ENCODE measurements at places on chromosomes 3 and 15.
A peak's percentile ranks its signal among the peaks of the same experiment; 100 is the strongest.

DNA sequence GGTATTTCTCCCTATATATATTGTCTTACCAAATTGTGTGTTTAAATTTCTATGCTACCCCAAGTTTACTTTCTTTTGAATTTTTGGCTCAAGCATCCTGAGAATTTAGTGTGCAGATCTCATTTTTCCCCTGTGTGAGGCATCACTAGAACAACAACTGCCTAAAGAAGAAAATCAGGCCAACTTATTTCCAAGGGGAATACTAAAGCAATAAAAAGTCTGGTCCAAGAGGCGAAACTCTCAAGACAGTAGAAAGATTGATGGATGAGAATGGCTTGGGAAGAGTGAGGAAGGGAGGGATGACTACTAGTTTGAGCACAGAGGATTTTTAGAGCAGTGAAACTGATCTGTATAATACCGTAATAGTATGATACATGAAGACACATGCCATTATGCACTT, 86.3 kb upstream of the CFAP20DC start:
- DNase-seq: no peak

- no peak for DNase-seq
Measured at GRCh38 chr15:66237513-66238235, 15.9 kb downstream of the MEGF11 start.

DNA sequence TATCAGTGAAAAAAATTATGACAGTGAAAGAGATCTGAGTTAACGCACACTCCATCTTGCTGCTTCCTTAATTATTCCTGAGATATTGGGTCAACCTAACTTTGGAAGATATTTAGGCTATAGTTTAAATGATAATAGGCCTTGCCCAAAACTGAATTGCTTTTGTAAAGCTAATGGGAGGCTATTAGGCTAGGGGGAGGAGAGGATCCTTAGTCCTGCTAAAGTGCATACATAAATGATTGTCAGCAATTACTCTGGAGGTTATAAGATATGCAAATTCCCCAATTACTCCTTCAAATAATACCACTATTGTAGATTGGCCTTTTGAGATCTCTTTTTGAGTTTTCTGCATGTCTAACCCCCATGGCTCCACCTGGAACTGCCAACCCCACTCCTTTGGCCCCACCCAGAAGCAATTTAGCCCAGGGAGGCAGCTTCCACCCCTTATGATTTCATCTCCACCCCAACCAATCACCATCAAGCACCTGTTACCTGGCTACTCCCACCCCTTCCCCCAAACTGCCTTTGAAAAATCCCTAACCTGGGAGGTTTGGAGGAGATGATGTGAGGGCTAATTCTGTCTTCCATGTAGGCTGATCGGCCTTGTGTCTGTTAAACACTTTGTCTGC, 509.3 kb upstream of the TGFBR2 start:
- DNase-seq: no peak

- no peak for DNase-seq
Measured at GRCh38 chr15:43932907-43933306, 106.1 kb downstream of the WDR76 start.

GRCh38 chr3:49519916-49520385, 34.3 kb upstream of the BSN start:
- no peak for DNase-seq

- no peak for DNase-seq
Measured at GRCh38 chr15:82858932-82859331, 49.5 kb downstream of the WHAMM start.

GRCh38 chr3:149377408-149378364, at the start of gene TM4SF1:
TSS of gene TM4SF1 (minus strand) at chr3:149377649. CDS start at chr3:149377547, 102 bp downstream.
- DNase-seq: no peak

GRCh38 chr15:92889390-92890107, 10.6 kb upstream of the CHD2 start:
- DNase-seq: no peak

GRCh38 chr15:23073890-23074646, 34.7 kb upstream of the TUBGCP5 start:
- DNase-seq: peak; percentile 28

DNA sequence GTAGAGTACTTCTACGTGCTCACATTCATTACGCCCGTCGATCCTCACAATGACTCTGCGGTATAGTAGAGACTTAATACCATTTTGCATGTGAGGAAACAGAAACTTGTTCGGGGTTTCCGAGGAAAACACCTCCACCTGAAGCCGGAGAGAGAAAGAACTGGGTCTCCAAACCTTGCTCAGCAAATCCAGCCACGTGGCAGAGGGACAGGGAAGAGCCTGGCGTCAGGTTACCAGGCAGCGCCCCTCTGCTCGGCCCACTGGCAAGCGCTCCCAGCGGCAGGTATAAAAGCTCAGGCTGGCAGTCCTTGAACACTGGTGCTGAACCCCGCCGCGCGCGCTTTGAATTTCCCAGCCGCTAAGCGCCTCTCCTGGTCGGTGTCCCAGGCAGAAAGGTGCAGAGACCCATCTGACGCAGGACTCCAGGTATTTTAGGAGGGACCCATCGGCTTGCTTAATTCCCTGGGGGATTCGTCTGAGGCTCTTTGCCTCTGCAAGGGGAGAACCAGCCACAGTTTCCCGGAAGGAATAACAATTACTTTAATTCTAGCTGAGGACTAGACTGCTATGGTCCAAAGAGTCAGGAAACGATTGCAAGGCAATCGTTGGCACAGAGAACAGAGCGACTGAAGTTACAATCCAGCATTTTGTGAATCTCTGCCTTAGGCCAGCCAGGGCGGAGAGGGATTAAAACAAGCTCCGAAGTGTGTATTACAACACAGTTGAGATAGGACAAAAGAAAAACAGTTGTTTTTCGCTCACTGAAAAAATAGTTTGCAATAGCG, at the start of gene C2CD4A:
TSS of gene C2CD4A (plus strand) at position 315 of the 785 bp plus-strand sequence. CDS start 637 bp downstream, outside the sequence.
- DNase-seq: peak; percentile 73

DNA sequence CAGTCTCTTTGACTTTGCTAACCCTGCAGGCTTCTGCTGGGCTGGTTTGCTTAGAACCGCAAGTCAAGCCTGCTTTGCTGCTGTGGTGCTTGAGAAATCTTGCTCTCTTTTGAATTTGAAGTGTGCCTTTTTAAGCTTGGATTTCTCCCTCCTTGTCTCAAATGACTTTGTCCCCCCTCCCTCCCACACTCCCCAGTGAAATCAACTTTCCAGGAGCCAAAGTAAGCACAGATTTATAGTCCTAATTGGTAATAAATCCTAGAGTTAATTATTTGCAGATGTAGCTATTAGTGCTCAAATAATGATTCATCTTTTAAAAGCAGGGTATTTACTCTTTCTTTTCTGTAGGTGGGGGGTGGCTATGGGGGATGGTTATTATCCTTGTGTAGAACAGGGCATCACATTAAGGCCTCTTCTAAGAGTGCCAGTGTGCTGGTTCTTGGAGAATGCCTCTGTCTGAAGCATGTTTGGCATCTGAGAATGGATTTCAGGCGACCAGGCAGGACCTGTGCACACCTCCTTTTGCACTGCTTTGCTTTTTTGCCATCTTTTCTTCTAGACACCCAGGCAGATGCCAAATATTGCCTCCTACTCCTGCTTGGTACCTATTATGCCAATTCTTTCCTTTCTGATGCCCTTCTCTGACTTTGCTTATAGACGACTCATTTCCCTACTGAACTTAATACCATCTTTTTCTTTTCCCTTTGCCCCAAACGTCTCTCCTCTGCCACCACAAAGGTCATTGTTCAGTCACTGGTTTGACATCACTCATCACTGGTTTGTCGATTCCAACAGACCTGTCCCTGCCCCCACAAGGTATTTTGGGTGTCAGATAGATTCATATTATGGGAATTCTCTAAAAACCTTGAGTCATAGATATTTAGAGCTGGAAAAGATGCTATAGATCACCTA, 50.7 kb downstream of the CLDN11 start:
- DNase-seq: no peak

- DNase-seq: no peak
Measured at GRCh38 chr15:33055962-33056361, 138.6 kb downstream of the FMN1 start.

DNA sequence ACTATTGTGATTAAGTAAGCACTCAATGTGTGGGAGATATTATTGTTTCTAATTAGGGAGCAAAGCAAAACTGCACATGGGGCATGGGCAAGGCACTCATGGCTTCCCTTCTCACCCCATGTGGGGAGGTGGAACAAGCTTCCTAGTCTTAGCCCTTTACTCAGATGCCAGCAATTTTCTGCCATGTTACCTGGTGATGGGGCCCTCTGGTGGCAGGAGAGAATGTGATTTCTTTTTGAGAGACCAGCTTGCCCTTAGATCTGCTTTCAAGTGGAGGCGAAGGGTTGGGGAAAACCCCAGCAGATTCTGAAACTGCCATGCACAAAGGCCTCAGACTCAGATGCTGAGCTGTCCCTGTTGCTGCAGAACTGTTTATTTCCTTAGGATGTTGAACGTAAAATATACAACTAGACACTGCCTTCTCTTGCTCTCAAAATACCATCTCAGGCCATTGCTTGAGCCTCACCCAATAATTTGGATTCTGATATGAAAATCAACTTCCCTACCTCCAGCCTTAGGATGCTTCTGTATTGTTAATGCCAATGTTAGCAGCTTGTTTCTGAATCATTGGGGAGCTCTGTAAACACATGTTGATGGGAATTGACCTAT, 130.2 kb upstream of the TPRG1 start:
- no peak for DNase-seq

DNA sequence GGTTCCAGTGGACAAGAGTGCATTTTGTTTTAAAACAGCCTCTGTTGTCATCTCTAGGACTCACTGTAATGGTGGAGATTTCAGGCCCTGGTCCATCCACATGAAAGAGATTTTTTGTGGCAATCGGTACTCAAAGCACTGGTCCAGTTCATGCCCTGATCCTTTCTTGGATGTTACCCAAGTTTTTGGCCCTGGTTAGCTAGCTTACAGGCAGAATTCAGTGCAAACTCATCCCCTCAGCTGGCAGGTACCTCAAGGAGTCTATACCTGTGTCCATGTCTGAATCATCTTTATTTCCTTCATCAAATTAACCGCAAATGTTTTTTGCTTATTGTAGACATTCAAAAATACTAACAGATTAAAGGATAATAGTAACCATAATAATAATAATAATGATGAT, 13.7 kb upstream of the MEF2A start:
- no peak for DNase-seq

DNA sequence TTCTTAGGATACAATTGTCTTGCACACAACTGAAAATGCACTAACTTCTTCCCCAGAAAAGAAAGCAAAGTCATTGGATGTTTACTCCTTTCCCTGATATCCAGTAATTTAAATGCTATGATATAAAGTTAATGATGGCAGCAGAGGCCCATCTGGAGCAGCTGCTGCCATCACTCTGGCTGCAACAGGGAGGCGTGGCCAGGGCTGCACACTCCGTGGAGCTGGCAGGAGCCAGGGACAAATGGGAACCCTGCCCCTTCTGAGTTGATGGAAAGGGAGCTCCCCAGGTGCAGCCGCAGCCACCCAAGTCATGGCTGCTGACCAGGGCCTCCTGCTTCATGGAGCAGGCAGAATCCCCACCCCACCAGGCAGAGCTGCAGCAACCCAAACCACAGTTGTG, 72.6 kb upstream of the ALDH1A3 start:
- no peak for DNase-seq

GRCh38 chr3:159829539-159830227, 159.0 kb upstream of the IL12A start:
- peak; percentile 85 for DNase-seq

- DNase-seq: no peak
Measured at GRCh38 chr3:9384141-9384828, 13.1 kb upstream of the SETD5 start.

All from NCI-H510A (cell line).